ENCODE measurements at places on chromosomes 12 and 14.

- no peak for DNase-seq
Measured at GRCh38 chr12:100170313-100170858, 27.7 kb upstream of the BLTP3B start.

DNA sequence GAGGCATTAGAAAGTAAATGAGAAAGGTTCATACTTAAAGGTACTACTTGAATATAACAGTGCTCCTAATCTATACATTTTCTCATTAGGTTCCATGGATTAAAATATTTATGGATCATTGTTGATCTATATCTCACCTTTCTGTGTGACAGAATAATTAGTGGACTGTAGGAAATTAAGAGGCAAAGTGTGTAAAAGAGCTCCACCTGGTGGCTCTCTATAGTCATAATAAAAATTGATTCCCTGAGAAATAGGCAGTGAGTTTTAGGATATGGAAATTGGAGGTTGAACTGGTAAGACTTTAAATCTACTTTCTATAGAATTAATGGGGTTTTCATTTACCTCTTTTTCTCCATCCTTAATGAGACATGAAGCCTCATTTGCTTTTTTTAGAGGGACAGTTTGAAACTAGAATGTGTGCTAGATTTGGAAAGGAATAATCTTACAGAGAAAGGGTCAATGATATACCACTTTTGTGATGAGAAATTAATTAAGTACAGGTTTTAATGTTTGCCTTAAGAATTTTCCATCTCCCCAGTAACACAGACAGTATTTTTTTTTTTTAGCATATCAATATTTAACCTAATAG is 11.8 kb upstream of the DERA start:
- DNase-seq, result no peak

- no peak for DNase-seq
Measured at GRCh38 chr12:66103016-66103913, 27.3 kb downstream of the LLPH start.

DNA sequence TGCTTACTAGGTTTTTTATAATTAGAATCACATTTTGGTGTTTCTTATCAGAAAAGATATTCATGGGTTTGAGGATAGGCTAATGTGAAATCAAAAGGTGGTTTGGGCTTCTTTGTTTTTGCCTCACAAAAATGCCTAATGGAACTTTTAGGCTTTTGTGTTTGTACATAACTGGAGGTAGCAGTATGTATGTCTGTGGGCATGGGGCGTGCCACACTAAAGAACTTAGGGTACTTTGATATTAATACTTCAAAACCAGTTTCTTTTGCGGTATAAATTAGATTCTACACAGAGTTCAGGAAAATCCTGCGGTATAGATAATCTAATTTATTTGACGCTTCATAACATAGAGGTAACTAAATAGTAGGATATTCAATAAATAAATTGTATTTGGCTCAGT is 1.9 kb downstream of the ETV6 start:
- no peak for DNase-seq

DNA sequence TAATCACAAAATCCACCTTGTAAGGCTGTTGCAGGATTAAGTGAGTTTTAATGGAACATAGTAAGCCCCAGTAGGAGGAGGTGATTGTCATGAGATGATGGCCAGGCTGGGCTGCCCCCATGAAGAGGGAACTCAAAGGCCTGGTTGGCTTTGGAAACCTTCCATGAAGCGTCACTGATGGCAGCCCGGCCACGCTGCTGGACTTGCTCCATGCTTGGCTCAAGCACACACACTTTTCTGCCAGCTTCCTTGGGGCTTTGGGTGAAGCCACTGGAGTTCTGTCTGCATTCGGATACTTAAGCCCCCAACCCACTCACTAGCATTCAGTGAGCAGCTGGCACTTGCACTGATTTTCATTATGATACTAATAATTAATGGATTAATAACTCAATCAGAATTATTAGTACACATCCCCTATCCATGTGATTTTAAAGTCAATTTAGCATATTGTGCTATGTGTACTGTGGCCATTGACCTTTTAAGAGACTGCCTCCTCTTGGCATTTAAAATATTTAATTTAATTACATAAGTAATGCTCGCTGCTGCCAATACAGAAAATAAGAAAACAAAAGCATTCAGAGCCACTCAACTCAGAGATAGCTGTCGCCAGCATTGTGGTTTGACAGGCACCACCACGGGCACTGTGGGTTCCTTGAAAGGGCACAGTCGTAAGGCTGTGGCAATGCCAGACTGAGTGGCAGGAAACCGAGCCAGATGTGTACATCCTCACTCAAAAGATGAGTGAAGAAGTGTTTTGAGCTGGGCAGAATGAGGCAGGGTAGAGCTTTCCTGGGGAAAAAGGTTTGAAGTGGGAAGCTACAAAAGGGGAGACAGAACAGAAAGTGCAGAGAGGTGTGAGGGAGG is 15.9 kb downstream of the KRT85 start:
- peak; percentile 54 for DNase-seq

- no peak for DNase-seq
Measured at GRCh38 chr14:23430723-23431085, 4.8 kb downstream of the MYH7 start.

DNA sequence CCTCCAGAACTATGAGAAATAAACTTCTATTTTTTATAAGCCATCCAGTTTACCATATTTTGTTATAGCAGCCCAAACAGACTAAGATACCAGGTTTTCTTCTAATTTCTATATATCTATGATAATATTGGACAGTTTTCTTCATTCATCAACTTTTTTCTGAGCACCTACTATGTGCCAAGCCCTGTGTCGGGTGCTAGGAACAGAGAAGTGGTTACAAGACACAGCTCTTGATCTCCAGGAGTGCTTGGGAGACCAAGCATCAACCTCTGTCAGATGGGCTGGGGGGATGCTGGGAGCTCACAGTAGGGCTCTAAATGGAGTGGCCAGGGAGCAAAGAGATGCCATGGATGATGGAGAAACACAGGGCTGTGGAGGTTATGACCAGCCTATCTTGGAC is 2.9 kb upstream of the WSCD2 start:
- no peak for DNase-seq

DNA sequence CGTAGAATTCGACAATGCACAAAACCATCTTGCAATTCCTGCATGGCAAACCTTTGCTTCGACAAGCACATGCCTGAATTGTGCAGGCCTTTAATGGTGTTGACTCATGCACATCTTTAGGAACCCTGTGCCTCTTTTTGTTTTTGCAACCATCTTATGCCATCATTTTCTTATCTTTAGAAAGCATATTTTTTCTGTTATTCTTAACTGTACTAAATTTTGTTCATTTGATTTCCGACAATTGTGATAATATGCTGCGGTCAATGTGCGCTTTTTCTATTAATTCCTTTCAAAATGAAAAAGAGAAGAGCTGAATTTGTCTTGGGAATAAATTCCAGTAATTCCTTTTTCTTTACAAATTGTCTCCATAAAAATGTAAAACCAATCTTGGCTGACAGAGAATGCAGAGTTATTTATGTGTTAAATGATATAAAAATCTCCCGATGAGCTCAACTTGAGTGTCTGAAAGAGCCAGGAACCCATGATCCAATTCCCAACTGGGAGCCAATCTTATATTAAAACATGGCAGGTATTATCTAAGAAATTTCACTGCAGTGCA is 20.1 kb upstream of the CDK17 start:
- no peak for DNase-seq

GRCh38 chr12:100674036-100674888 is 100.8 kb downstream of the GAS2L3 start:
- no peak for DNase-seq

DNA sequence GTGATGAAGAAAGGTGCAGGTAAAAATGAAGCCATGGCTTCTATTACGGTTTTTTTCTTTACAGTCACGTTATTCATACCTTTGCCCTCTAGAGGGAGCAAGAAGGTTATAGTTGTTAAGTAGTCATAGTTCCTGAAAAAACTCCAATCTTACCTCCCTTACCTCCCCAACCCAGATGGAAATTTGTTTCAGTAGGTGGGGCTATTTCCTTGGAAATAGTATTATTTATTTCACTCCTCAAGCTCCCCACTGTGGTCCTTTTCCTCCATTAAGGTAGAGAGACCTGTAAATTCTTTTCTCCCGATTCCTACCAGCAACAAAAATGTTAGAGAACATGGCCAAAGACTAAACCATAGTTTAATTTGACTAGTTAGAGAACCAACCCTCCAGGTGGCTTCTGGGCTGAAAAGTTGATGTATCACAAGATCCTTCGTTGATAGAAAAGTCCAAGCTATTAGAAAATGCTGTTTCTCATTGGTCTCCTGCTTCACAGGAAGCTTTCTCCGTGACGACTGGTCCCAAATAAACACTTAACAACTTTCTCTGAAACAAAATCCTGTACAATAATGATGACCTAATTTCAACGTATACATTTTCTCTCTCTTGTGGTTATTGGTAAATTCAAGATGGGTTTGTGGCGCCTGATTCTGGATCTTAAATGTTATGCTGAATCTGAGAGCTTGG is 43.5 kb downstream of the TMX1 start:
- no peak for DNase-seq

- DNase-seq, result no peak
Measured at GRCh38 chr12:108779998-108780688, 48.8 kb upstream of the CORO1C start.

DNA sequence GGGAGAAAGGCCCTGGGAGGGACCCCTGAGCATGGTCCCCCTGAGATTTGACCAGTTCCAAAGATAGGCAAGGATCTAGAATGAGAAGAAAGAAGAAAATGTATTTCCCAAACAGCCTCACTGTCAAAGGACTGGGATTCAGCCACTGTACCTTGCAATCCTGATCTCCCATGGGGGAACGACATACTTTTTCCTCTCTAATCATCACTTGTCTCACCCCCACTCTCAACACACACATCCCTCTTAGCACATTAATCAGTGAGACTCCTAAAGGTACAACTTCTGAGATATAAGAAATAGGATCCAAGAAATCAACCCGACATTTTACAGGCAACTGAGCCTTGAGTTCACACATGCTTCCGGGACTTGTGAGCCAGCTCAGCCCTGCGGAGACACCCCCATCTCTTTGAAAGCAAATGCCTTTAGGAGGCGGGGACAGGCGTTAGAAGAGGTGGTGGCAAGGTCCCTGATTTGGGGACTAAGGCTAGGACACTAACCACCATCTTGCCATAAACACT is 1.4 kb downstream of the MAP3K9 start:
- DNase-seq, result peak; percentile 69

DNA sequence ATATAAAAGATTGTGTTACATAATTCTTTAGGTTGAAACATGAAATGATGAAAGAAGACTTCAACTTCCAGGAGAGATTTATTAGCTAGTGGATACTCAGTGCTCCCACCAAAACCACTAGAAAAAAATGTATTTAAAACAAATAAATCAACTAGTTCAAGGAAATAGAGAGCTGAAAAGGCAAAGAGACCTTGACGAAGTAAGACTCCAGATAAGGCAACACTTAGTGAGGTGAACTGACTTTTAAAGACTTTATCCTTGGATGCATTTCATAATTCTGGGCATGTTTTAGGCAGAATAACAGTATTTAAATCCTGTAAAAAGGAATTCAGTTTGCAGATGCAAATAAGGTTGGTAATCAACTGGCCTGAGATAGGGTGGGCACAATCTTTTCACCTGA is 1150.7 kb downstream of the FSCB start:
- no peak for DNase-seq

DNA sequence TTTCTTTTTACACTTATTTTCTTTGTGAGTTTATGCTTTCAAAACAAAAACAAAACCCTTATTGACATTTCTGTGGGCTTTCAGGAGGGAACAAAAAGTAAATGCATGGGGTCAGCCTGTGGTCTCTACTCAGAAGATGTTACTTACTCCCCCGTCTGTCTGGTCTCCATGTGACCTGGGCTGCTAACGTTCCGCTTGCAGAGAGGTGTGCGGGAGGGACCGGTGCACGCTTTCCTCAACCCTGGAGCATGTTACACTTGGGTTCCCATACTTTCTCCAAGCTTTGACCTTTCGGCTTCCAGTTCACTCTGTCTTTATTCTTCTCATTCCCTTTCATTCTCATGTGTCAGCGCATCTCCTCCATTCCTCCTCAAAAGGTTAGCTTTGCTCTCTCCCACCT is 36.5 kb downstream of the ZC3H14 start:
- no peak for DNase-seq

DNA sequence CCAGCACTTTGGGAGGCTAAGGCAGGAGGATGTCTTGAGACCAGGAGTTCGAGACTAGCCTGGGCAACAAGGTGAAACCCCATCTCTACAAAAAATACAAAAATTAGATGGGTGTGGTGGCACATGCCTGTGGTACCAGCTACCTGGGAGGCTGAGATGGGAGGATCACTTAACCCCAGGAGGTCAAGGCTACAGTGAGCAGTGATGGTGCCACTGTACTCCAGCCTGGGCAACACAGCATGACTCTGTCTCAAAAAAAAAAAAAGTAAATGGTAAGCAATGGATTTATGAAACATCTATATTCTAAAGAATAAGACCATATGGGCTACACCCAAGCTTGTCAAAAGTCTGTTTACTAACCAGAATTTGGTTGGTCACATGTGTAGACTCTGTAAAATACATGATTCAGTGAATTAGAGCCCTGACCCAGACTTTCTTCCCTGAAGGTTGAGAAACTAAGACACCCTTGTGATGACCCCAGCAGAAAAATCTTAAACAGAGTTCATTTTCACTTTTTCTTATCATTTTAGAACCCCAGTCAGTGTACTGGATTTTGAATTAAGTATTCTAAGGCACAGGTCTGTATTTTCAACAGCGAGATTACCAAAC is 12.1 kb downstream of the FGD6 start:
- DNase-seq, result no peak

DNA sequence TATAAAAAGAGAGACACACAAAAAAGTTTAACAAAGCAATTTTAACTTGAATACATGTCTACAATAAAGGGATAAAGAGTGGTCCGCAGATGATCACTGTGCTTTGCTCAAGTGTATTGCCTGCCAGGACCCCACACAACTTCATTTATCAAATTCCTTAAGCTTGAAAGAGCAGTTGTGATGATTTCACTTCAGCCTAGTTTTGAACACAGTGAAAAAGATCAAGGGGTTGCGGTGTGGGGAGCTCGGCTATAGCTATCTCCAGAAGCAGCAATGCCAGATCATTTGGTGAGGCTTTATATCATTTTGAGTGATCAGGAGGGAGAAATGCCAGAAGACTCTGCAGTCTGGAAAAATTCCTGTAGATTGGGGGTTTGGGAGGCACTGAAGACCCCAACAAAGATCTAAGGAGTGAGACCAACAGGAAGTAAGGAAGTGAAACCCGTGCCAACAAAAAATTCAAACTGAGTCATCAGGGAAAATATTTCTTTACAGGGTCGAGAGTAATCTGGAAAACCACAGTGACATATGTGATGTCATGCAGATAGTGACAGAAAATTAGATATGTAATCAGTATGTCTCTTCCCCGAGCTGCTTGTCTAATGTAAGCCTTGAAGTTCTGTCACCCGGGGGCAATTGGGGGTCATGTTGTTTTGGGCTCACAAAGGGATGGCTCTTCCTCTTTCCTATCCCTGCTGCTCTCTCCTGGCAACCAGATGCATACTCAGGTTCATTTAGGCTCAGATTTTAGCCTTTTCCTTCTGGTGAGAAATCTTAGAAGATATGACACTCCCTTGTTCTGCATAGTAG is 221.8 kb downstream of the MSRB3 start:
- no peak for DNase-seq

DNA sequence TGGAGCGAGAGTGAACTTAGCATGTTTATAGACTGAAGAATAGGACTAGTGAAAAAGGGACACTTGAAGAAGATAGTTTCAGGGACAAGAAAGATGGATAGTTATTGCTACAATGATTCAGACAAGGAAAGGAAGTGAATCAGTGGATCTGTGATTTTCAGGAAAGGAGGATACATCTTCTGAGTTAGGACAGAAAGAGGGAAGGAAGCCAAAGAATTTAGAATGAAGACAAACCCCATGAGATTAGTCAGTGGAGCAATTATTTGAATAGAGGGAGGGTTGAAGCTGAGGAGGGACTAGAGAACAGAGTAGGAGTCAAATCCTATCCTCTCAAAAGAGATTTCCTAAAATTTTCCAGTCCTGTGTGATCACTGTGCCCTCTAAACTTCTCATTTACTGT is 282.7 kb downstream of the AKAP6 start:
- DNase-seq, result no peak

Measured in CD4-positive, alpha-beta T cell treated with Interferon alpha-2 for 1 hour (primary cell).